ENCODE measurements at places on chromosomes 6 and 20.
A peak's percentile ranks its signal among the peaks of the same experiment; 100 is the strongest.

DNA sequence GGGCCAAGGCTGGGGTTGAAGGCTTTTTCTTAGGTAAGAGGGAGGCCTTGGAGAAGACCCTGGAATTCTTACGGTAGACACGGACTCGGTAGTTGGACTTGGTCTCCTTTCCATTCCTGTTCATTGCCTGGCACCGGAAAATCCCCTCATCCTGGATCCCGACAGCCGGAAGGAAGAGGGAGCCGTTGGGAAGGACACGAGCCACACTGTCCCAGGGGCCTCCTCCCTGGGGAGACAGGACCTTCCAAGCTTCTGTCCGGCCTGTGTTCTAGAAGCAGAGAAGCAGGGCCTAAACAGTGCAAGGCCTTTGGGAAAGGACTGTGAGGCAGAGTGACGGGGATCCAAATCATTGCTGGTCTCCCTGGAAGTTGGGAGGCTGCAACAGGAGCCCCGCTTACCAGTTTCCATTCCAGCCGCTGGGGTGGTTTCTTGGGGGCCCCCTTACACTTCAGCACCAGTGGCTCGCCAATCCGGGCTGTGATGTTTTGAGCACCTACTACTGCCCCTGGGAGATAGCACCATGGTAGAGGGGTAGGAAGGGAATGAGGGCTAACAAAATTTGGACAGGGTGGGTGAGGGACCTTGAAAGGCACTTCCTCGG lies 470 bp downstream of the AGER start:
- H3K36me3 ChIP-seq, result peaks cover 6% of the 10 kb centered on the region
- DNase-seq, result no peak
- no peak overlapping the region for H3K4me3 ChIP-seq
- no peak overlapping the region for H3K27ac ChIP-seq
- H3K27me3 ChIP-seq, result no peaks in the 10 kb centered on the region

- H3K4me3 ChIP-seq, result no peak overlapping the region
- peaks cover 68% of the 10 kb centered on the region for H3K36me3 ChIP-seq
- DNase-seq, result no peak
- H3K4me1 ChIP-seq, result no peaks in the 10 kb centered on the region
- H3K27me3 ChIP-seq, result no peaks in the 10 kb centered on the region
Observed at GRCh38 chr6:43203718-43204095, 21.7 kb downstream of the CUL9 start.

- H3K4me3 ChIP-seq, result peak overlapping the region; percentile 26
- peaks cover 38% of the 10 kb centered on the region for H3K4me1 ChIP-seq
- H3K36me3 ChIP-seq, result peaks cover 33% of the 10 kb centered on the region
- peak; percentile 29 for DNase-seq
Observed at GRCh38 chr6:96499781-96500180, 21.8 kb upstream of the UFL1 start.

- no peaks in the 10 kb centered on the region for H3K27me3 ChIP-seq
- H3K27ac ChIP-seq, result peak overlapping the region; percentile 98
- no peak for DNase-seq
- no peaks in the 10 kb centered on the region for H3K36me3 ChIP-seq
Observed at GRCh38 chr6:89350281-89350966, 2.1 kb downstream of the UBE2J1 start.

GRCh38 chr6:20109526-20109925 lies 102.7 kb downstream of the MBOAT1 start:
- H3K4me3 ChIP-seq, result no peak overlapping the region
- H3K4me1 ChIP-seq, result peaks cover 2% of the 10 kb centered on the region
- no peak for DNase-seq

DNA sequence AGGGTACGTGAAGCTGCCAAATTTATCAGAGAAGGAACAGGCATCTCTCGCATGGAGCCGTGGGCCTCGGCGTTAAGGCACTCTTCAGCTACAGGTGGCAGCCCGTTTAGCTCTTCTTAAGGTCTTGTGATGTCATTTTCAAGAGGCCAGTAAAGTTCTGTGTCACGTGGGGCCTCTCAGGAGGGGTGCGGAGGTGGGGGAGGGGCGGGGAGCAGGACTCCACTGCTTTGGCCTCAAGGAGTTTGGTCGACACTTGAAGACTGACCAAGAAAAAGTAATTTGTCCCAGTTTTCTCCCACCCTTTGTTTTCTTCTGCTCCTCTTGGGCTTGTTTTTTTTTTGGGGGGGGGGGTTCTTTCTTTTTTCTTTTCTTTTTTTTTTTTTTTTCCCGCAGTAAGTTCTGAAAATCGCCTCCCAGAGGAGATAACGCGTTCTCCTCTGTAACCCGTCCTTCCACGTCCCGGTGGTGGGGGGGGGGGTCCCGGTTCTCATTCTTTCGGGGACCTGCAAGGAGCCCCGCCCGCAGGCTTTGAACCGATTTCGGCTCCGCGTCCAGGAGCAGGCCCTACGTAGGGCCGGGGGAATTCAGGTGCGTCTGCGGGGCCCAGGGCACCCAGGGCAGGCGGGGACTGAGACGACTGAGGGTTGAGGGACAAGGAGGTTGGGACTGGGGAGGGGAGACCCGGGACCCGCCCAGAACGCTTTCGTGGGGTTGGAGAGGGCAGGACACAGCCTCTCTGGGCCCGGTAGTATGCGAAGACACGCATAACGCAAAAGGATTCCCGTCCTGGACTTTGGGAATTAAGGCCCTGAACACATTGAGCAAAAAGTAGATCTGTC lies 26.0 kb downstream of the GPX6 start:
- H3K27ac ChIP-seq, result peak overlapping the region; percentile 87
- peaks cover 21% of the 10 kb centered on the region for H3K4me1 ChIP-seq
- peaks cover 60% of the 10 kb centered on the region for H3K27me3 ChIP-seq
- peak overlapping the region; percentile 86 for H3K4me3 ChIP-seq
- peak; percentile 4 for DNase-seq

DNA sequence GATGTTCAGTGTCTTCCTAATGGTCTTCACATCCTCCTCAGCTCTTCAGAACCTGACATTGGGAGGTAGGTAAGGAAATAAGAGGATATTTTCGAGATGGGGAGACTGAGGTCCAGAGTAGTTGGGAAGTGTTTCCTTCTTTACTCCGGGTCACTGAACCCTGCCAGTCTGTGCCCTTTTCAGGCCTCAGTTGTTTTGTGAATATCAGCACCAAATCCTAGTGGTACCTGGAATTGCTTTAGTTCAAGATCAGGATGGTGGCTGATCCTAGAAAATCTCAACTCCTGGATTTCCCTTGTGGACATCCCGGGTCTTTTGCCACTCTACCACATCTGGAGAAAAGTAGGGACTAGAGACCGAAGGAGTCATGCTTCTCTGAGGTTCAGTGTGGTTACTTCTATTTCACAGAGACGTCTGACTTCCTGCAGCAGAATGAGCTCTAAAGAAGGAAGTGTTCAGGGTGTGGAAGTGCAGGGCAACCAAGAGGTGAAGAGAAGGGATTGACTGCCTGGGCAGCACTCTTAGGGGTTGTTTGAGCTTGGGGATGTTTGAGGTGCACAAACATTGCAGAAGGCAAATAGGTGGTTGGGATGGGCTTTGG lies 995 bp downstream of the STK4 start:
- H3K27ac ChIP-seq, result peak overlapping the region; percentile 98
- no peaks in the 10 kb centered on the region for H3K36me3 ChIP-seq
- H3K4me1 ChIP-seq, result peaks cover 32% of the 10 kb centered on the region

DNA sequence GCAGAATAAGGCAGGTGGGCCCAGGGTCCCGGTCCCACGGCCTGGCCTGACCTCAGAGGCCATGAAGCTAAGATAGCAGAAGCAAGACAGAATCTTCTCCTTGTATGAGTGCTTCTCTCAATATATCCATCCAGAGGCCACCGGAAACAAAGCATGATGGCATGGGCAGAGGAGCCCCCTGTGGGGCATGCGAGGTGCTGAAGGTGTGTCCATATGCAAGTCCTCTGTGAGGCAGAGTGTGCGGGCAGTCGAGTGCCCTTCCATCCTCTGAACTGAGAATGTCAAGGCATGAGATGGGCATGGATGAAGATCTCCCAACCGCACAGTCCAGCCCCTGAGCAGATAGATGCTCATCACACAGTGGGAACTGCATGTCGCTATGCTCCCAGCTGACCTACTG lies 9.8 kb upstream of the GGTLC1 start:
- no peaks in the 10 kb centered on the region for H3K36me3 ChIP-seq
- peaks cover 7% of the 10 kb centered on the region for H3K4me1 ChIP-seq
- H3K27me3 ChIP-seq, result no peaks in the 10 kb centered on the region

DNA sequence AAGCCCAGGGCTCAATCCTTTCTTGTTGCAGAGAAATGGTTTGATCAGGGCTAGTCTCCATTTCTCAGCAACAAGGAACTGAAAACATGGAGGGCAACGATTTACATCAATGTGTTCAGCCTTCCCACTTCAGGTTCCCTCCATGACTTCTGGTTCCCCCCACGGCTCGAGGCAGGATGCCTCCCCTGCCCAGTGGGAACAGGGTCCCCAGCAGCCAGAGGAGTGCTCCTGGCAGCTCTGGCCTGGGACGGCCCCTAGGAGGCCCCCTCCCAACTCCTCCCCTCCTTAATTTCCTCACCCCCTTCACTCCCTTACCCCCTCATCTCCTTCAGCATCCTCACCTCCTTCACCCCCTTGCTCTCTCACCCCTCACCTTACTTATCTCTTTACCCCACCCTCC lies 283.8 kb downstream of the CDC5L start:
- no peak overlapping the region for H3K27ac ChIP-seq
- H3K27me3 ChIP-seq, result peaks cover 3% of the 10 kb centered on the region
- H3K4me1 ChIP-seq, result peaks cover 9% of the 10 kb centered on the region
- no peak for DNase-seq

GRCh38 chr6:142155895-142156757 lies 9.1 kb downstream of the VTA1 start:
- H3K36me3 ChIP-seq, result peaks cover 4% of the 10 kb centered on the region
- no peaks in the 10 kb centered on the region for H3K27me3 ChIP-seq
- no peak overlapping the region for H3K4me3 ChIP-seq
- H3K4me1 ChIP-seq, result peaks cover 23% of the 10 kb centered on the region
- H3K27ac ChIP-seq, result peak overlapping the region; percentile 7
- DNase-seq, result no peak

GRCh38 chr20:48165401-48165685 lies 380.1 kb upstream of the SULF2 start:
- DNase-seq, result no peak
- peaks cover 5% of the 10 kb centered on the region for H3K4me1 ChIP-seq
- no peaks in the 10 kb centered on the region for H3K36me3 ChIP-seq
- H3K27ac ChIP-seq, result no peak overlapping the region
- peaks cover 35% of the 10 kb centered on the region for H3K27me3 ChIP-seq

- no peaks in the 10 kb centered on the region for H3K4me1 ChIP-seq
- DNase-seq, result no peak
- H3K27me3 ChIP-seq, result peaks cover 23% of the 10 kb centered on the region
- H3K36me3 ChIP-seq, result no peaks in the 10 kb centered on the region
- H3K27ac ChIP-seq, result no peak overlapping the region
- H3K4me3 ChIP-seq, result no peak overlapping the region
Observed at GRCh38 chr20:43376831-43377230, 80.9 kb upstream of the SRSF6 start.

GRCh38 chr6:45998524-45998923 lies 17.1 kb downstream of the CLIC5 start:
- H3K27ac ChIP-seq, result no peak overlapping the region
- no peaks in the 10 kb centered on the region for H3K27me3 ChIP-seq
- no peaks in the 10 kb centered on the region for H3K36me3 ChIP-seq
- no peaks in the 10 kb centered on the region for H3K4me1 ChIP-seq
- H3K4me3 ChIP-seq, result no peak overlapping the region

- peaks cover 8% of the 10 kb centered on the region for H3K4me1 ChIP-seq
- no peaks in the 10 kb centered on the region for H3K27me3 ChIP-seq
- no peak for DNase-seq
Observed at GRCh38 chr6:20875369-20875963, 341.2 kb downstream of the CDKAL1 start.

DNA sequence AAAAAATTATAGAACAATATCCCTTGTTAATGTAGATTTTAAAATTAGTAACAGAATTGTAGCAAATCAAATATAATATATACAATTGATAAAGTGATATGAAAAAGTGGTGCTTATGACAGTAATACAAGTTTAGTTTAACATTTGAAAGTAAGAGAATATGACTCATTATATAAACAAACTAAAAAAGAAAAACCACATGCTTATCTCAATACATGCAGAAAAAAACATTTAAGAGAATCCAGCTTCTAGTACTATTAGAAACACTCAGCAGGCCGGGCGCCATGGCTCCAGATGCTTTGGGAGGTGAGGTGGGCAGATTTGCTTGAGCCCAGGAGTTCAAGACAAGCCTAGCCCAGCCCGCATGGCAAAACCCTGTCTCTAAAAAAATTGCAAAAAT lies 60.7 kb upstream of the LAMA2 start:
- no peak overlapping the region for H3K4me3 ChIP-seq
- H3K27me3 ChIP-seq, result peaks cover 7% of the 10 kb centered on the region
- no peaks in the 10 kb centered on the region for H3K4me1 ChIP-seq
- no peak overlapping the region for H3K27ac ChIP-seq
- H3K36me3 ChIP-seq, result no peaks in the 10 kb centered on the region

DNA sequence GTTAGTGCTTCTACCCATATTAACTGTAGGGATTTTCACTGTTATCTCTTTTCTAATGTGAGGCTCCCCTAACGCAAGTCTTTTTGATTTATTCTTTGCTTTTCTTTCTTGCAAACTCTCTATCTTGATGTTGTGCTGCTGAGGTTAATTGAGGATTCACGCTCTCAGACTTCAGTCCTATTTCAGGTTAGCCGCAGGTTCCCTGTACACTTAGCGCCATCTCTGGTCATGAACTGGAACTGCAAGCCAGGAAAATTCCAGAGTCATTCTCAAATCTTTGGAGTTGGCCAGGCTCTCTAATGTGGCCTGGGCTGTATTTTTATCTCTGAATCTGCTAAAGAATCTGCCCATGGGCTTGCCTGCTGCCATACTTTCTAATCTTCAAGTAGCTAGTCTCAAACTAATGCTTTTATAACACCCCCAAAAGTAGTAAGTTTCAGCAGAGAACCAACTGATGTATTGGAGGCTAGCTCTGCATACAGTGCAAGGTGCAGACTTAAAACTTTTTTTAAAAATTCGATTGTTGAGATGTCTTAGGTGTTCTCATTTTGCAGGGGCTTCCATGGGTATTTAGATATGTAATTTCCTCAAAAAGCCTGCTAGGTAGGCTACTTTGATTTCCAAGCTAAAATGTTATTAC lies 91.1 kb upstream of the OPRM1 start:
- no peak overlapping the region for H3K4me3 ChIP-seq
- no peaks in the 10 kb centered on the region for H3K4me1 ChIP-seq
- no peaks in the 10 kb centered on the region for H3K27me3 ChIP-seq
- H3K36me3 ChIP-seq, result no peaks in the 10 kb centered on the region
- DNase-seq, result no peak

DNA sequence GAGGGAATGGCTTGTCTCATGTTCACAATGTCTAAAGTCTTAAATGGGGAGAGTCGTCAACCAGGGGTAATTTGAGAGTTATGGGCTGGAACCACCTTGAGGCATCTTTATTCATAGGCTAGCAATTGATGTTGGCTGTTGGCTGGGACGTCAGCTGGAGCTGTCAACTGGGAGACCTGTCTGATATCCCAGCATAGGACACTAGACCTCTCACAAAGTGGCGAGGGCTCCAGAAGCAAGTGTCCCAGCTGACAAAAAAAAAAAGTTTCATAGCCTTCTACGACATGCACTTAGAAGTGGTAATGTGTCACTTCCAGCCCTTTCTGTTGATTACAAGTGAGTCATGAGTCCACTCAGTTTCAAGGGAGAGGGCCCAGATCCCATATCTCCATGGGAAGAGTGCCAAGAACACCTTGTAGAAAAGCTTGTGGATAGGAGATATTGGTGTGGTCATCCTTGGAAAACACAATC lies 278.0 kb downstream of the ESR1 start:
- H3K27me3 ChIP-seq, result peaks cover 14% of the 10 kb centered on the region
- peaks cover 3% of the 10 kb centered on the region for H3K36me3 ChIP-seq
- DNase-seq, result no peak
- H3K4me1 ChIP-seq, result peaks cover 1% of the 10 kb centered on the region
- no peak overlapping the region for H3K4me3 ChIP-seq
- no peak overlapping the region for H3K27ac ChIP-seq
